Activated CD8-positive, alpha-beta memory T cell treated with anti-CD3 and anti-CD28 coated beads for 1 hour (primary cell): ENCODE measurements at places on chromosomes 7 and 10.
A peak's percentile ranks its signal among the peaks of the same experiment; 100 is the strongest.

DNA sequence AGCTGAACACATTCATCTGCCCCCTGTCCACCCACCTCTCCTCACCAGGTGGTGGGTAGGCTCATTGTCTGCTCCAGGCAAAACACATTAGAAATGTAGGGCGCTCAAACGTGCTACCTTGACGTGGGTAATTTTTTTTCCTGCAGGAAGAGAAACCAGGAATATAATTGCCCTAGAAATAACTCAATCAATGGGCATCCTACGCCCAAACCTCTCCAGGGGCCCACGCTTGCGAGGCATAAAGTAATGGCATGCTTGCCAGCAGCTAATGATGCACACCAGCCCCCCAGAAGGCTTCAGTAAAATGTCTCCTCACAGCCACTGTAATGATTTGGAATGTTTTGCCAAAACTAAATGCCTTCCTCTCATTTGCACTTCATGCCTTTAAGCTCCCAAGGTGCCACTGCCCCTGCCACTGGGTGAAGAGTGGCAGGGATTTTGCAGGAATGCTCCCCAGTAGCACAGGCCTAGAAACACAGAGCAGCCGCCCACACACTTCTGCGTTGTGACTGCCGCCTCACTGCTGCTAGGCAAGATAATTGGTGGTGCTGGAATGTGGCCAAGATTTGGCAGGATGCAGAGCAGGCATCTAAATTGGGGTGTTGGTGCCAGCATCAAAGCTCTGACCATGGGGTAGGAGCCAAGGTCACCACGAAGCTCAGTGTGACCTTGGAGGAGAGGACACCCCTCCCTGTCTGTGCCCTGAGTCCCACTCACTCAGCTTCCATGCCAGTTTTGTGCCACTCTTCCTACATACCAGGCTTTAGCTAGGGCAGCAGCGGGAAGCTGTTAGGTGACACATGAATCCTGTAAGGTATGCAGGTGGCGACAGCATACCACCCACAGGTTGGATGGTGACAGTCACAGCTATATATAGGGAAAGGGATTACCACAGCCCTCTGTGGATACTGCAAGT, 48.7 kb upstream of the PPP1R3C start:
- no peak for DNase-seq

- no peak for DNase-seq
Measured at GRCh38 chr10:72638586-72639440, 12.9 kb upstream of the MICU1 start.

GRCh38 chr10:86349474-86349873, 17.1 kb downstream of the GRID1 start:
- no peak for DNase-seq

- no peak for DNase-seq
Measured at GRCh38 chr10:86968271-86968993, at the start of gene ADIRF. TSS of gene ADIRF (plus strand) at chr10:86968482. CDS start at chr10:86968545, 63 bp downstream.

- DNase-seq = no peak
Measured at GRCh38 chr10:99057936-99058690, 177.5 kb downstream of the HPSE2 start.

GRCh38 chr7:27269455-27269854, 26.9 kb downstream of the EVX1 start:
- DNase-seq = no peak

- DNase-seq = no peak
Measured at GRCh38 chr7:92830532-92831110, 5.8 kb downstream of the CDK6 start.

DNA sequence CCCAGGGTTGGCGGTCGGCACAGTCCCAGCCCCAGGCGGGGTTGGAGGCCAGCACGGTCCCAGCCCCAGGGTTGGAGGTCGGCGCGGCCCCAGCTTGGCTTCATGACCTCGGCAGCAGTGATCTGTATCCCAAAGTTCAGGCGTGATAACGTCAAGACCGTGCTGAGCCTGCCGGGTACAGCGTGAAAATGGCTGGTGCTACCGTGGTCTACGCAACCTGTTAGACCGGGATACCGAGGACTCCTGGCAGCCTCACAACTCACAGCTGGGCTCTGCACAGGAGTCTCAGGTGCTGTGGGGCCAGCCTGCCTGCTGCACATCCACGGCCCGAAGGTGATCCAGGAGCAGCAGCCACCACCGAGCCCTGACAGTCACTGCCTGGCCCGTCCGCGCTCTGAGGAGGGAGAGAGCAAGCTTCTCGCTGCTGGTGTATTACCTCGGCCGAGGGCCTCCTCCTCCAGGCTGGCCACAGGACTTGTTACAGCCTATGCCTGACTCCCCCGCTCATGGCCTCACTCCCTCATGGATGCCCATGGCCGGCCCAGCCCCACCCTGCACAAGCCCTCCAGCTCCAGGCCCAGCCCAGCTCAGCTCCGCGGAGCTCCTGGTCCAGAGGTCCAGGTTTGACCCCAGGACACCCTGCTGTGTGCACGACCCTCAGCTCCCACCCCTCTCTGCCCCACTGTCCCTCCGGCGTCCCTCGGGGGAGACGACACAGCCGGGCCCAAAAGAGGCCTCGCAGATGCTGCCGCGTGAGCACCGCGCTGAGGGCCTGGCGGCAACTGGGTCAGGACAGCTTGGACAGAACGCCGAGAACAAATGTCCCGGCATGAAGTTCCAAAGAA, 156.0 kb downstream of the ELFN1 start:
- DNase-seq = no peak

GRCh38 chr7:157339777-157340677, 3.2 kb downstream of the DNAJB6 start:
- DNase-seq = peak; percentile 42

- no peak for DNase-seq
Measured at GRCh38 chr7:148726385-148726784, 27.7 kb downstream of the CUL1 start.
